ENCODE measurements at places on chromosomes 6 and 20.

DNA sequence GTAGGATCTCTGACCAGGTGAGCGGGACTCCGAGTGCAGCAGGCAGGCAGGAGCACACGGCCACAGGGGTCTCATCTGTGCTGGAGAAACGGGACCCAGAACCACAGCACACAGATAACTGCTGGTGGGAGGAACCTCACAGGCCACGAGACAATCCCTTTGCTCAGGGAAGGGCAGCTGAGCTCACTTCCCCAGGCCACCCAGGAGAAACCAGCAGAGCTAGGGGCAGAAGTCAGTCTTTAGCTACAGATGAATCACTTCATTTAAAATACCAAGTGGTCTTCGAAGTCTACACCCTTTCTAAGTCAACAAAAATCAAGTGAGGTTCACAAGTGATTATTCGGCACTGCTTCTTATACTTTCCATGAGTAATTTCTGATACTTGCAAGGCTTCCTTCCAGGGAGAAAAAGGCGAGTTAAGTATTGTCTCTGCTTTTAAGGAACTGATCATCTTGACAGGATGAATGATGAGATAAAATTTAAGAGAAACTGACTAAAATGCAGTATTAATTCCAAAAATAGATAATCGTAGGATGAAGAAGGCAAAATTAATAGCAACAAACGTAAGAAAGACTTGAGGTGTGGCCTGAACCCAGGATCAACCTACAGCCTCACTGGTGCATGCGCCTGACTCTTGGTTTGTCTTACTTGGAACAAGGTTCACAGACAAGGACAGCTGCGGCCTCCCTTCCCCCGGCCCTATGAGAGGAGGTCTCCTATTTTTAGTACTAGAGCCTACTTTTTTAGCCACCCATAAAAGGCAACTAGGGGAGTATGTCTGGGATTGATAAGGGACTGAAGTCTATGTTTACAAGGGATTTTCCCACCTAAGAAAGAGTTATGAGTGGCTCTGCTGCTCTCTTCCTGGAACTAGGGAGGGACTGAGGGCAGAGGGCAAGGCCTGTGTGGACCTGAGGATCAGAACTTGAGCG lies 233.6 kb downstream of the TTLL2 start:
- DNase-seq: no peak

DNA sequence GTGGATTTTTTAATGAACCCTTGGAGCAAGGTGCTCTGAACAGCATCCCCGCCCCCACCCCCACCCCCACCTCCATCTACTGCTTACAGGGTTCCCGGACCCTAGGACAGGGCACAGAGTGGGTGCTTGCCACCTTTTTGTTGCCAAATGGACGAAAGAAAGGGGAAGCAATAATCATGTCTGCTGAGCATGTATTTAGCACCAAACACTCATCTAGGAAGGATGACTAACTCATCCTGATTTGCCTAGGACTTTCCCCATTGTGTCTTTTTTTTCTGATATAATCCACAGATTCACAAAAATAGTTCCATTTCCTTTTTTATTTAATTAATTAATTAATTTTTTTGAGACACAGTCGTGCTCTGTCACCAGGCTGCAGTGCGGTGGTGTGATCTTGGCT lies 1.2 kb upstream of the PLTP start:
- DNase-seq: no peak

- no peak for DNase-seq
Observed at GRCh38 chr20:50865591-50865990, 65.6 kb downstream of the ADNP start.

DNA sequence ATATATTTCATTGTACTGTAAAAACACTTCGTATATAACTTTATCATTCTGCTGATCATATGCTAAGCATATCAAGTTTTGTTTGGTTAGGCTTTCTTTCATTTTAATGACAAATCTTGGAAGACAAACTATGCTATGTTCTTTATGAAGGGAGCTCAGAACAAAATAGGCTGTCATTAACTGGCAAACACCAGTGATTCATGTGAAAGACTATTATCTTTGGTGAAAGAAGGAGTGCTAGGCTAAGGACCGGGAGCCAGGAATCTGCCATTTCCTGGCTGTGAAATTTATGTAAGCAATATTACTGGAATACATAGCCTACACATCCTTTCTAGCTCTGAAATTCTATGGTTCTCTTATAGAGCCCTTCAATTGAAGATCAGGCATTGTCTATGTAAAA lies 136.2 kb upstream of the CCN2 start:
- DNase-seq: no peak

- DNase-seq: no peak
Observed at GRCh38 chr6:144918073-144918472, 632.9 kb downstream of the UTRN start.

DNA sequence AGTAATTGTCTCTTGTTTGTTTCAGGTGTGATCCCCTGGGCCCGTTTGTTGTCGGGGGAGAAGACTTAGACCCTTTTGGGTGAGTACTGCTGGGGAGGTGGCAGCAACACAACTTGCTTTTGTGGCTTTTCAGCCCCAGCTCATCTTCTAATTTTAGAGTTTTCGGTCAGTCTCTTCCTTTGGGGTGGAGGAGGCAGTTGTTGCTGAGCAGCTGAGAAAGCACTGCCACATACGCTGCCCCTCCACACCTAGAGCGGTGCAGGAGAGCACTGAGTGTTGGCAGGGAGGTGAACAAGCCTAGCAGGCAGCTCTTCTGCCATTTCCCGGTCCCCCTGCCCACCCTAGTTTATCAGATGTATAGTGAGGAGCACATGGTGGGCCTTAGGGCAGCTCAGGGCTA lies 21.7 kb downstream of the TMEM74B start:
- no peak for DNase-seq

DNA sequence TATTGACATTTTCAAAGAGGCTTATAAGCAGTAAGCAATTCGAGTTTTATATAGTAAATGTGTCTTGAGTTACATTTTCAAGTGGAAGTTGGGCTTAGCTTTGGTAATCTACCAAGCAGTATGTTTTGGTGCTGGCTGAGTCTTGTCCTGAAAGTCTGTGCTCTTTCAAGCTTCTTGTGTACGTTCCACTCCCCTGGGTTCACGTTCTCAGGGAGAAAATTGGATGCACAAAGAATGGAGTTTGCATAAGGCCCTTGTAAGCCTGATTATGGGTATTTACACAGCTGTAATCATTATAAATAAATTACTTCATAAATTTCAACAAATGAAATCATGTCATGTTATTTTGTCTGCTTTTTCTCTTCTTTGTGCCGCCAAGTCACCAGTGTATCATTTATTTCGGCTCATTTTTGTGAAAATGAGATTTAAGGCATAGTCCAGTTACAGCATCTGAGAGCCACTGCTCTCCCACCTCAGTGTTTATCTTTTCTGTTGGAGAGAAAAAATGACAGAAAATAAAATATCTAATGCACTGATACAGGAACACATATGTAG lies 262.5 kb downstream of the BTBD3 start:
- no peak for DNase-seq

DNA sequence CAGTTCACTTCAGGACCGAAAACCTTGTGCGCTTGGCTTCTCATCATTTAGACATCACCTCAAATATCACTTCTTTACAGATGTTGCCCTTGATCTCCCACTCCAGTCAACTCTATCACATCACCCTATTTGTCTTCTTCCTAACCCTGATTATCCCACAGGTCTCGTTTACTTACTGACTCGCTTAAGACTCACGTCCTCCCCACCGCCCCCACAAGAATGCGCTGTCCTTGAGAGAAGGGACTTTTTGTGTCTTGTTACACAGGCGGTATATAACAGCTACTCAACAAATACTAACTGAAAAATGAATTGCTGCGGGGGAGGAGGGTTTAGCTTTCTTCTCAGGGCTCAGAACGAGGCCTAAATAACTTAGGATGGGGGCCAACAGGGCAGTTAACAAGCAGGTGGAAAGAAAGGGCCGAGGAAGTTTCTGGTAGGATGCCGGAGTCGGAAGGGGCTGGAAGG lies 527 bp downstream of the TOMM34 start:
- peak; percentile 65 for DNase-seq

DNA sequence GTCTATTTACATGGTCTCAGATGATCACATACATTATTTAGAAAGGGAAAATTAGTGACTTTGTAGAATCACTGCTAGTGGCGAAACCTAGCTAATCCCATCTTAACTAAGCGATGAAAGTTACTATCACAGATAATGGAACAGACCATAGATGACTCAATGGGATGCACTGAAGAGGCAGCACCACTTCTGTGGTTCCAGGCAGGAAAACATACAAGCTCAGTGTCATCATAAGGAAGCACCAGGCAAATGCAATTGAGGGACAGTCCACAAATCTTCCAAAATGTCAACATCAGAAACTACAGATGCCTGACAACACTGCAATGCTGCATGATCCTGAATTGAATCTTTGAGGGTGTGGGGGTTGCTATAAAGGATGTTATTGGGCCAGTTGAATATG lies 15.9 kb upstream of the SNAI1 start:
- DNase-seq: no peak

- no peak for DNase-seq
Observed at GRCh38 chr20:59782986-59783640, 150.3 kb downstream of the SYCP2 start.

- DNase-seq: no peak
Observed at GRCh38 chr6:151241853-151242252, 2.1 kb downstream of the AKAP12 start.

GRCh38 chr20:23687986-23688385 lies 852 bp downstream of the CST4 start:
- no peak for DNase-seq

GRCh38 chr6:150072201-150072600 lies 3.3 kb upstream of the ULBP3 start:
- DNase-seq: no peak

GRCh38 chr6:99353126-99353525 lies 3.7 kb upstream of the FAXC start:
- no peak for DNase-seq

DNA sequence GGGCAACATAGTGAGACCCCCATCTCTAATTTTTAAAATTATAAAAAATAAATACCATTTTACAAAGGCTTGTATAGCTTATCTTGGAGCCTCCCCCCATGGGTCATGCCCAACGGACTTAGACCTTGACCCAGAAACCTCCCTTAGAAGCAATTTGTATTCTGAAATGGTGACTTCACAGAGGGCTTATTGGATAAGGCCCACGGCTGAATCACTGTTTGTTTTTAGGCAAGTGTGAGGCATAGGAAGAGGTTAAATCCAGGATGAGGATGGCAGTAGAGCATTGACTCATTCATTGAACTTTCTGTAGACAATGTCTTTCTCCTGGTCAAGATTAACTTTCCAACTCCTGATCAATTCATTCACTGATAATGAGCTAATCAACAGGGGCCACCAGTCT lies 6.2 kb upstream of the SNAI1 start:
- no peak for DNase-seq

- DNase-seq: no peak
Observed at GRCh38 chr20:48556956-48557355, 270.8 kb downstream of the PREX1 start.

GRCh38 chr20:10784554-10785183 lies 110.9 kb upstream of the JAG1 start:
- DNase-seq: no peak

- no peak for DNase-seq
Observed at GRCh38 chr6:120564779-120565178, 769.5 kb downstream of the TBC1D32 start.

DNA sequence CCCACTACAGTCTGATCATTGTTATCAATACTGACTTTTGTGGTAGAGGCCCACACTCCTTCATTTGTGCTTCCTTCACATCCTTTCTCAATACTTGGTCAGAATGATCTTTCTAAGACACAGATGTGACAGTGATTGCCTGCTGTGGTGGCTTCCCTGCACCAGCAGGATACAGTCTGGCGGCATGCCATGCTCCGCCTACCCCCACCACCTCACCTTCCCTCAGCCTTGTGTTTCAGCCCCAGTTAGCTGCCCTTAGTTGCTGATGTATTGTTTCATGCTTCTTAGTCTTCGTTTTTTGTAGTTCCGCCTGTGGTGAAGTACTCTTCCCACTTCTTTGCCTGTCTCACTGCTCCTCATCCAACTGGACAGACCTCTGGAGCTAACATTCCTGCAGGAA lies 10.9 kb downstream of the LRRC1 start:
- no peak for DNase-seq

DNA sequence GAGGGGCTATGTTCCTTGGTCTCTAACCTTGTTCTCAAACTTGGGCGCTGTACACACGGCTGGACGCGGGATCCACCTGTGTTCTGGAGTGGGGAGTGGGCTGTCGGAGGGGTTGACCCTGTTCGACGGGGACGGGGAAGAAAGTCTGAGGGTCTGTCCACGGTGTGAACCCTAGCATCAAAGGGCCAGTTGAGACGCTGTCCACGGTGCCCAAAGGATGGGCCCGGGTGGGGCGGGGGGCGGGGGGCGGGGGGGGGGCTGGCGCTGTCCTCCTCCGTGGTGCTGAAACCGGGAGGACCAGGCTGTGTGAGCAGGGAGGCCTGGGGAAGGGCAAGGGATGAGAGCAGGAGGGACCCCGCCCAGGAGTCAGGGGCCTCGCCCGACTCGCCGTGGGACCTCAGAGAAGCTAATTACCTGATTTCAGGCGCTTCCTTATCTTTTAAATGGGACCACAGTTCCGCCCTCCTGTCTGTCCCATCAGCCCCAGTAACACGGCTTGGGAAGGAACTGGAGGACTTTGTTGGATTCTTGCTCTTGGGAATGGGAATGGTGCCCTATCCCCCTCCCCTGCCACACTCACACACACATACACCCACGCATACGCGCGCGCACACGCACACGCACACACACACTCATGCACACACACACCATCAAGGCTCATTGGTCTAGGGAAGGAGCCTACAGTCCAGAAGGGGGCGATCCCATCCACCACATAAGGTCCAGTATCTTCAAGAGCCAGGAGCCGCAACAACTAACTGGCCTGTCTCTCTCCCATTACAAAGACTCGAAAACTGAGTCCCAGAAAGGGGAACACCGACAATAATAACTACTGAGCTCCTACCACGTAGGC lies 1.0 kb upstream of the VSTM2L start:
- DNase-seq: no peak

- no peak for DNase-seq
Observed at GRCh38 chr6:15506066-15506465, 156.8 kb downstream of the DTNBP1 start.

DNA sequence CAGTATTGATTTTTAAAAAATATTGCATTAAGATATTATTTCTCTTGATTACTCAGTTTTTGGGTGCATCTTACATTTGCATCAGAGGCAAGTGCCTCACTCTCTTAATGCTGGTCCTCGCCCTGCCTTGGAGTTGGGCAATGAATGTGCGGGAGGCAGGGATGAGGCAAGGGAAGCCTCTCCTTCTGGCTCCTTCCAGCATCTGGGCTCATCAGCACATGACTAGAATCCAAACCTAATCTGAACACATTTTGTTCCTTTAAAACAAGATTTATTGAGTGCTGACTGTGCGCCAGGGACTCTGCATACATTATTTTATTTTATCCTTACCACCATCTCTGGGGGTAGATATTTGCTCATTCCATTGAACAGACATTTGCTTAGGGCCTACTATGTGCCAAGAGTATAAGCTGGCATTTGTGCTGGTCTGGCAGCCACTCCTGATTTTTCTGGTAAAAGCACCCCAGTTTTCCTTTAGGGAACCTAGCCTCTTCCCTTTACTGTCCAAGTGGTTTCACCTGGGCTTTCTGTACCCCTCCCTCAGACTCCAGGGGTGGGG lies 71.9 kb upstream of the ZNFX1 start:
- no peak for DNase-seq

GRCh38 chr20:12949429-12949980 lies 59.3 kb upstream of the SPTLC3 start:
- DNase-seq: no peak

GRCh38 chr6:19413323-19413722 lies 423.8 kb upstream of the ID4 start:
- DNase-seq: no peak

- DNase-seq: no peak
Observed at GRCh38 chr6:135115834-135116233, 61.2 kb upstream of the HBS1L start.

GRCh38 chr6:50935442-50935841 lies 116.8 kb downstream of the TFAP2B start:
- no peak for DNase-seq
